GM23338 (cell line): ENCODE measurements at places on chromosomes 7 and 10. TPM values are rescaled to one million over a fixed set of nuclear protein-coding genes. Genes with fewer than 3 reads are reported as not detected.

The EIF4EBP2 gene
- 131 and 138 TPM in 2 replicates for total RNA-seq

The SEMA3E gene
- total RNA-seq, result 5.4 and 12.4 TPM in 2 replicates

GRCh38 chr7:141551782-141552181 lies 572 bp downstream of the AGK start:
- H3K27ac ChIP-seq, result no peak overlapping the region
- H3K36me3 ChIP-seq, result peaks cover 3% of the 10 kb centered on the region; the same call in 1 of the 2 replicates
- peak overlapping the region; percentile 88 for H3K4me3 ChIP-seq
- no peak for DNase-seq
- peaks cover 4% of the 10 kb centered on the region for H3K4me1 ChIP-seq

DNA sequence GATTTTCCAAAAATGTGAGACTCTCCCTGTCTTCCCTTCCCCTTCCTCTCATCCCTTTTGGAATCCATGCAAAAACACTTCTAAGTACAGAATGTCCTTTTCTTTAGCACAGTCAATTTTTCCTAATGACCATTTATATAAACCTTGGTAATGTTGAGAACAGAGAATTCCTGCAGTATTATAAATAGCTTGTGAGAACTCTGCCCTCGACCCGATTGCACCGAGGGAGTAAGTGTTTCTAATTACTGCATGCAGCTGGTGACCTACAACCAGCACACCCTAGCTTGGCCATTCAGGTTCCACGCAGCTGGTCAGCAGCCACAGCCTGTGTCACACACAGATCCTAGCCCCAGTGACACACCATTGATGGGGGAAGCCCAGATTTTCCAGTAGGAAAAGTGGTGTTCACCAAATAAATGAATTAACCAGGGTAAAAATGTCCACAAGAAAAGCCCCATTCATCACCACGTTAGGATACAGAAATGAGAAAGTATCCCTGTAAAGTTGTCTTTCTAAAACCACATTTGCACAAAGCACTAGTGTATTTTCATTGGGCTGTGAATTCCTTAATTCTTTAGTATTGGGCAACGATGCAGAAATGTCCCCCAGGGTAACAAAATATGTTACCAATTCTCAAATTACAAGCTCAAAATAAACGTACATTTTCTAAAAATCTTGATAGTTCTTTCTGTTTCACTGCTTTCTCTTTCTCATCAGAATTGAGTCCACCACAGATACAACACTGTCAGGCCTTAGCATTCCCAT lies 499.0 kb upstream of the KLF6 start:
- no peak for DNase-seq
- H3K36me3 ChIP-seq, result no peaks in the 10 kb centered on the region
- no peaks in the 10 kb centered on the region for H3K4me1 ChIP-seq
- no peaks in the 10 kb centered on the region for H3K27me3 ChIP-seq

DNA sequence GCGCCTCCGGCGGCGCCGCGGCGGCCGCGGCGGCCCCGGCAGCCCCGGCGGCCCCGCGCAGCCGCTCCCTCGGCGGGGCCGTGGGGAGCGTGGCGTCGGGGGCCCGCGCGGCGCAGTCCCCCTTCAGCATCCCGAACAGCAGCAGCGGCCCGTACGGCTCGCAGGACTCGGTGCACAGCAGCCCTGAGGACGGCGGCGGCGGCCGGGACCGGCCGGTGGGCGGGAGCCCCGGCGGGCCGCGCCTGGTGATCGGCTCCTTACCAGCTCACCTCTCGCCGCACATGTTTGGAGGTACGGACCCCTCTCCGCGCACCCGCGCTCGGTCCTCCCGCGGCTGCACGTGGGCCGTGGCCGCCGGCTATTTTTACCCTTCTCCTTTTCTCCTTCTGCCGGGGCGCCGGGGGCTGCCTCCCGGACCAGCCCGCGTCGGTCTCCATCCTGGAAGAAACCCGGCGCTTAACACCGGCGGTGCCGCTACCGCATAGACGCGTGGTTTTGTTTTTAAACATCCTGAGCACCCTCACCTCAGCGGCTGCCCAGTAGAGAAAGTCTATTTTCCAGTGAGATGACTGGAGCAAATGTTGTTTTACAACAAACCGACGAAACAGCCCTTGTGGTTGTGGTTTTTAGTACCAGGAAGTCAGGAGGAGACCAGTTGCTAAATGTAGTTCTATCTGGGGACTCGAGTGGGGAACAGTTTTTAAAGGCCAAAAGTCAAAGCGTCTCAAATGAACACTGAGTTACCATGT lies 1.3 kb downstream of the ZNRF2 start:
- no peak overlapping the region for H3K27ac ChIP-seq
- no peaks in the 10 kb centered on the region for H3K36me3 ChIP-seq
- no peaks in the 10 kb centered on the region for H3K27me3 ChIP-seq

DNA sequence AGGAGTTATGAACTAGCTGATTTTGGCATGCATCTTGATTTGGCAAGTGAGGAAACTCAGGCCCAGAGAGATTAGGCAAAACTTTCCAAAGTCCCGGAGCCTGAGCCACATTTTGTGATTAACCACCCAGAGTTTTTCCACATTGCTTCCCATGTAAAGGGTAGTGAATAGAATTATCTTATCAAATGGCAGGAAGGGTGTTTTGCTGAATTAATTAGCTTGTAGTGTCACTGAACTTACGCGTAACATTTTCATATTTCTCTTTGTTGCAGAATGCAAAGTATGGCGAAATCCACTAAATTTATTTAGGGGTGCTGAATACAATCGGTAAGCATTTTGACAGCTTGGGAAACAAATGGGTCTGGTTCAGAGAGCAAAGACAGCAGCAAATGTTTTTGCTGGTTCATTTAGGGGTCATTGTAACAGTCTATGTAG lies 176.2 kb downstream of the ST7 start:
- H3K36me3 ChIP-seq, result no peaks in the 10 kb centered on the region
- no peak for DNase-seq
- H3K27ac ChIP-seq, result no peak overlapping the region
- H3K4me1 ChIP-seq, result peaks cover 20% of the 10 kb centered on the region
- H3K27me3 ChIP-seq, result no peaks in the 10 kb centered on the region

- H3K4me1 ChIP-seq, result no peaks in the 10 kb centered on the region
- no peaks in the 10 kb centered on the region for H3K36me3 ChIP-seq
- no peak for DNase-seq
- H3K4me3 ChIP-seq, result no peak overlapping the region
- no peaks in the 10 kb centered on the region for H3K27me3 ChIP-seq
Measured at GRCh38 chr7:1360521-1360971, 98.7 kb downstream of the MICALL2 start.

GRCh38 chr7:69564454-69565417 lies 33.5 kb upstream of the AUTS2 start:
- no peak overlapping the region for H3K27ac ChIP-seq
- no peak for DNase-seq
- no peak overlapping the region for H3K4me3 ChIP-seq
- H3K4me1 ChIP-seq, result no peaks in the 10 kb centered on the region
- no peaks in the 10 kb centered on the region for H3K27me3 ChIP-seq

DNA sequence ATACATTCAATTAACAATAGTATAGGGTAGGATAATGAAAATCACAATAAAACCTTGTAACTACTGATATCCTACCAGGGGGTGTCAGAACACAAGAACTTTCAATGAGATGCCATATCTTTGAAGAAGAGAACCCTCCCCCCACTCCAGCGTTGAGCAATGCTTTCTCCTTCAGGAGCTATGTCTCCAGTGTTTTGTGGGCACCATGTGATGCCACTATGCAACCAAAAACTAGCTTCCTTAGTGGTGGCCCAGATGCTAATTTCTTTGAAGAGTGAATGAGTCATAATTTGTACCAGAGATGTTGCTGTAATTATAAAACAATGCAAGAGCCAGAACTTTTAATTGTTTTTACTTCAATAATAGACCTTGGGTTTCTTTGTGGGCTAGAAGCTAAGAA lies 76.0 kb upstream of the ADO start:
- H3K27ac ChIP-seq, result no peak overlapping the region
- no peak overlapping the region for H3K4me3 ChIP-seq
- H3K36me3 ChIP-seq, result no peaks in the 10 kb centered on the region
- no peak for DNase-seq

DNA sequence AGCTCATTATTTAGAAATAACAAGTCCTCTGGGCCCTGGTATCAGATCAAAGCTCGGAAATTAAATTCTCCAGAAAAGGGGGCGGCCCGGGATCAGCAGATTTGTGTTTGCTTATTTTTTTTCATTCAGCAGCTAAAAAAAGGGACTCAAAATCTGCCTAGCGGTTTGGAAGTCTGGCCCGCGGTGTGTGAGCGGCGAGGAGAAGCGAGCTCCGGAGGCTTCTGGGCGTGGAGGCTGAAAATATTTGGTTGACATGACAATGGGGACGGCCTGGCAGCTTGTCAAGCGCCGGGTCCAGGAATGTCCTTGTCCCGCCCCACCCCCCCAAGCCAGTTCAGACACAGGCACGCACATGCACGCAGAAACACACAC lies 43.4 kb downstream of the FOXL3 start:
- DNase-seq, result no peak
- H3K27me3 ChIP-seq, result no peaks in the 10 kb centered on the region
- no peaks in the 10 kb centered on the region for H3K4me1 ChIP-seq
- H3K36me3 ChIP-seq, result no peaks in the 10 kb centered on the region
- H3K27ac ChIP-seq, result no peak overlapping the region

DNA sequence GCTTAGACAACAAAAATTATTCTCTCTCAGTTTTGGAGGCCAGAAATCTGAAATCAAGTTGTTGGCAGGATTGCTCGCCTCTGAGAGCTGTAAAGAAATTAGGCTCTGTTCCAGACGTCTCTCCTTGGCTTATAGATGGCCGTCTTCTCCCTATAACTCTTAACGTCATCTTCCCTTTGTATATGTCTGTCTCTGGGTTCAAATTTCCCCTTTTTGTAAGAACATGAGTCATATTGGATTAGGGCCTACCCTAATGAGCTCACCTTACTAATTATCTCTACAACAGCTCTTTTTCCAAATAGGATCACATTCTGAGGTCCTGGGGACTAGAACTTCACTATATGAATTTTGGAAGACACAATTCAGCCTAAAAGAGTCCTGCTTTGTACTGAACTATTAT lies 22.4 kb downstream of the GALNTL5 start:
- H3K27ac ChIP-seq, result no peak overlapping the region
- H3K36me3 ChIP-seq, result no peaks in the 10 kb centered on the region
- no peak overlapping the region for H3K4me3 ChIP-seq
- H3K27me3 ChIP-seq, result no peaks in the 10 kb centered on the region
- H3K4me1 ChIP-seq, result no peaks in the 10 kb centered on the region
- no peak for DNase-seq

DNA sequence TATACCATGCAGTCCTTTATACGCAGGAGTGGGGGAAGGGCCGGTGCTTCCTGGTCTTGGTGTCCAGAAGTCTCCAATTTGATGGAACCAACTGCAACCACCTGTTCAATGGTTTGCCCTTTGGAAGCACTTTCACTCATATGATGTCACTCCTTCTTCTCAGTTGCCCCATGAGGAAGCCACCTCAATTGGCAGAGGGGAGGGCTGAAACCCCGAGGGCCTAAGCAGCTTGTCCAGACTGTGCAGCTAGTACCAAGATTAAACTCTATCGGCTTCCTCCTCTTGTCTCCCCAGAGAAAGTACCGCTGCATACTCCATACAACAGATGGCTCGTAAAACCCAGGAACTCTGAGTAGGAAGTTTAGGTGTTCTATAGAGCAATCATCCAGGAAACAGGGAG lies 789.4 kb downstream of the TYW1 start:
- no peak overlapping the region for H3K4me3 ChIP-seq
- 0 out of 2 replicates have a peak, but pooled peaks cover 3% of the 10 kb centered on the region for H3K36me3 ChIP-seq
- H3K4me1 ChIP-seq, result no peaks in the 10 kb centered on the region
- no peaks in the 10 kb centered on the region for H3K27me3 ChIP-seq
- DNase-seq, result no peak
- no peak overlapping the region for H3K27ac ChIP-seq

DNA sequence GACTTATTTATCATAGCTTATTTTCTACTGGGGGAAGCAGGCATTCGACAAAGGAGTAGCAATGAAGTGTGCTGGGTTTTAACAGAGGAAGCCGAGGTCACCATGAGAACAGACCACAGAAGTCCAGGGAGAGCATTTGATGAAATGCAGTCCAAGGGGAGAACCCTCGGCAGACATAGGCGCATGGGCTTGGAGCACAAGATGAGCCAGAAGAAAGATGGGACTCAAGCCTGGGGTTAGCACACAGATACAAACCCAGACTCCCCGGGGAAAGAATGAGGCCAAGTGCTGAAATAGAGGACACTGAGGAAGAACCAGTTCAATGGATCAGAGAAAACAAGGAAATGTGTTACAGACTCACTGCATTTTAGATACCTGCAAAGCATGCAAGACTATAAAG lies 209.5 kb downstream of the FAM107B start:
- no peak for DNase-seq
- peaks cover 4% of the 10 kb centered on the region for H3K4me1 ChIP-seq
- H3K36me3 ChIP-seq, result no peaks in the 10 kb centered on the region

GRCh38 chr10:125868372-125868975 lies 12.6 kb downstream of the DHX32 start:
- H3K27me3 ChIP-seq, result no peaks in the 10 kb centered on the region
- H3K36me3 ChIP-seq, result no peaks in the 10 kb centered on the region
- H3K4me1 ChIP-seq, result no peaks in the 10 kb centered on the region
- no peak overlapping the region for H3K4me3 ChIP-seq
- H3K27ac ChIP-seq, result no peak overlapping the region

- no peak for DNase-seq
- no peak overlapping the region for H3K27ac ChIP-seq
- no peaks in the 10 kb centered on the region for H3K4me1 ChIP-seq
- no peak overlapping the region for H3K4me3 ChIP-seq
- H3K36me3 ChIP-seq, result peaks cover 14% of the 10 kb centered on the region; the same call in 1 of the 2 replicates
Measured at GRCh38 chr7:56023500-56023899, 27.7 kb downstream of the PSPH start.

DNA sequence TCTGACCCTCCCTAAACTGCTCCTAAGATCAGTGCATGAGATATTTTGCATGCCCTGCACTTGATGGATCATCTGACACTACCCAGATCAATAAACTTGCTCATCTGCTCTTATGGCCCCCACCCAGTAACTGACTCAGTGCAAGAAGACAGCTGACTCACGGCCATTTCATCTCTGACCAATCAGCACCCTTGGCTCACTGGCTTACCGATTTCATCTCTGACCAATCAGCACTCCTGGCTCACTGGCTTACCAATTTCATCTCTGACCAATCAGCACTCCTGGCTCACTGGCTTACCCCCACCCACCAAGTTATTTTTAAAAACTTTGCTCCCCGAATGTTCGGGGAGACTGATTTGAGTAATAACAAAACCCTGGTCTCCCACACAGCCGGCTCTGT lies 37.2 kb upstream of the OPTN start:
- no peak overlapping the region for H3K4me3 ChIP-seq
- H3K27me3 ChIP-seq, result no peaks in the 10 kb centered on the region
- no peak overlapping the region for H3K27ac ChIP-seq
- H3K36me3 ChIP-seq, result no peaks in the 10 kb centered on the region
- DNase-seq, result no peak
- H3K4me1 ChIP-seq, result peaks cover 26% of the 10 kb centered on the region; the same call in 1 of the 2 replicates

DNA sequence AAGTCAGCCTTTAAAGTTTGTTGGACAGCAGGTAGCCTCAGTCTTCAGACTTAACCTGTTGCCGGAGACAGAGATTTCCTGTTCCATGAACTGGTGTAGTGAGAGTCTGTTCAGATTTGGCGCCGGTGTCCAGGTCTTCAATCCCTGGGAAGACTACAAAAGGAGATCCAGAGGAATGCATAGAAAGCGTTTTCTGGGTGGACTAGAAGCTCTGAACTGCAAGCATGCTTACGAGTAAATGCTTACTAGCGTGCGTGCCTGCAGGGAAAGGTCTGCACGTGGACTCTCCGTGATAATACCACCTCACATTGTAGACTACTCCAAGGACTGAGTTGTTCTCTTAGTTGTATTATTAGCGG lies 878 bp downstream of the GLRX3 start:
- peaks cover 19% of the 10 kb centered on the region; the same call in 1 of the 2 replicates for H3K4me1 ChIP-seq
- no peaks in the 10 kb centered on the region for H3K27me3 ChIP-seq
- DNase-seq, result no peak
- H3K27ac ChIP-seq, result no peak overlapping the region
